CD4-positive, alpha-beta T cell treated with Interleukin-2 at 100 ng/mL for 4 hours (primary cell): ENCODE measurements at places on chromosomes 4 and X.

- no peak for DNase-seq
Observed at GRCh38 chrX:70485466-70485865, 40.8 kb downstream of the DLG3 start.

- no peak for DNase-seq
Observed at GRCh38 chrX:78979789-78980464, 34.7 kb downstream of the P2RY10 start.

GRCh38 chrX:141314441-141314840, 72.1 kb upstream of the SPANXC start:
- DNase-seq = no peak

GRCh38 chr4:169993531-169993930, 32.7 kb downstream of the MFAP3L start:
- DNase-seq = no peak

GRCh38 chr4:104507112-104507511, 12.4 kb upstream of the CXXC4 start:
- no peak for DNase-seq

DNA sequence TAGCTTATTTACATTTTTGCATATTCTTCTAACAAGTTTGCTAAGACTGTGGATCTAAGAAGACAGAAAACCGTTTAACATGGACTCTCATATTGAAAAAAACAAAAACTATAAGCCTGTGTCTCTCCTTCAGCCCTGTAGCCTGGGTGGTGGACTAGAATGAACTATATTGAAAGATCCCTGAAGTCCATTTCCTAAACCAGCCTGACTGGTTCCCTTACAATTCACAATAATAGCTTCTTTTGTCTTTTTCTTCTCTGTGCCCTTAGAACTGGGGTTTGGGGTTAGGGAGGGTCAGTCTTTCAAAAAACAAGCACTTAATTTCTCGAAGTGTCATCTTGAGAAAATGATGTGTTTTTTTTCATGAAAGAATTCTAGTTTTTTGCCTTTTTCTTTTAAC, 59.0 kb downstream of the GSTCD start:
- DNase-seq = no peak

GRCh38 chrX:39112143-39112542, 310.9 kb downstream of the MID1IP1 start:
- DNase-seq = no peak

DNA sequence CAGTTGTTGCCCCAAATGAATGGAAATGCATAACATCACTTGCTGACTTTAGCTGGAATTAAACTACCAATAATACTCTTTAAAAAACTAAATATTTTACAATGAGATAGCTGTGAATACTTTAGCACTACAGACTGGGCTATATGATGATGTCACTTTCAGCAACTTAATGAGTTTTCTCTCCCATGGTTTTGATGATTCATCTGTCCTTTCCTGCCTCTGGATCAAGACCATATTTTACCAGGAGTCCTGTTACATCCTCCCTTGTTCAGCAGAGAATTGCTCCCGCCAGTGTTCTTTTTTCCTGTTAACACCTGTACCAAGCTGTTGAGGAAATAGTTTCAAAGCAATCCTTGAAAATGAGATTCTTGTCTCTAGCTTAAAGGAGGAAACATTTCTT, 543.0 kb downstream of the SPRY1 start:
- no peak for DNase-seq

- DNase-seq = no peak
Observed at GRCh38 chrX:15813416-15813815, 23.1 kb downstream of the ZRSR2 start.

- no peak for DNase-seq
Observed at GRCh38 chrX:46407753-46408130, 137.5 kb downstream of the ZNF674 start.

GRCh38 chrX:74511704-74512103, 90.4 kb downstream of the SLC16A2 start:
- DNase-seq = no peak
